Stimulated activated CD8-positive, alpha-beta memory T cell treated with anti-CD3 and anti-CD28 coated beads, Interleukin-2, amount 100 ng/mL, for 48 hours (primary cell): ENCODE measurements at places on chromosomes 2 and 18.

- DNase-seq: no peak
Measured at GRCh38 chr2:128520340-128520739, 201.7 kb upstream of the HS6ST1 start.

DNA sequence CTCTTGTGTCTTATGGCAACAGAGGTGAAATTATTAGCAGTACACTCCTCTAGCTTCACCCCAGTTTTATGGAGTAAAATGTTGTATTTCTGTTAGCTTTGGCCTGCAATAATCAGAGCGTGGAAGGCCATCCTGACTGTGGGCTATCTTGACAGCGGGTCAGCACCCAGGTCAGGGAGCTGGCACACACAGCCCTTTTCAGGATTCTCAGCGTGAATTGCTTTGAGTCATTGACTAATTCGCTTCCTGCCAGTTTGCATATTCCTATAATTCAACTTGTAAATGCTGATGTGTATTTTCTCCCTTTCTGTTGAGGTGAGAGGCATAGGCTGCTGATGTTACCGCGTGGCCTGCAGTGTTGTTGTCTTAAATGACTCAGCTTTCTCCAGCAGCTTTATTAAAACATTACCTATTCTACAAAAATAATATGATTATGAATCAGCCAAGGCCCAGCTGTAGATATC, 109.6 kb upstream of the EML6 start:
- DNase-seq: no peak

DNA sequence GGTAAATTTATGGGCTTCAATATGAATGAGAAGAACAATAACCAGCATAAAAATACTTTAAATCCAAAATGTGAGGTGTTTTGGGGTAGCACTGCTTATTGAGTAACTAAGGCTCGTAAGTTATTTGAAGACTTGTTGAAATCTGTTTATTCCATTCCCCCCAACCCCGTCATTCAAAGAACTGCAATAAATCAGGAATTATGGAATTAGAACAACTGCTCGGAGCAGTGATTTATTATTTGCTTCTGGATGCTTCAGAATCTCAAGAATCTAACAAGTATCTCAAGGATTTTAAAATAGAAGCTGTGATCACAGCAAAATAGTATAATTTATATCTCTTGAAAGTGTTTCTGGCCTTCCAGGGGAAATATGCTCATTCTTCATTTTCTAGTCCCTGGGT, 86.8 kb downstream of the EML6 start:
- no peak for DNase-seq

- no peak for DNase-seq
Measured at GRCh38 chr2:219836647-219837177, 209.3 kb downstream of the SLC4A3 start.

GRCh38 chr2:221397187-221397586, 174.9 kb downstream of the EPHA4 start:
- no peak for DNase-seq

- peak; percentile 49 for DNase-seq
Measured at GRCh38 chr2:23351388-23352141, 33.4 kb upstream of the KLHL29 start.

DNA sequence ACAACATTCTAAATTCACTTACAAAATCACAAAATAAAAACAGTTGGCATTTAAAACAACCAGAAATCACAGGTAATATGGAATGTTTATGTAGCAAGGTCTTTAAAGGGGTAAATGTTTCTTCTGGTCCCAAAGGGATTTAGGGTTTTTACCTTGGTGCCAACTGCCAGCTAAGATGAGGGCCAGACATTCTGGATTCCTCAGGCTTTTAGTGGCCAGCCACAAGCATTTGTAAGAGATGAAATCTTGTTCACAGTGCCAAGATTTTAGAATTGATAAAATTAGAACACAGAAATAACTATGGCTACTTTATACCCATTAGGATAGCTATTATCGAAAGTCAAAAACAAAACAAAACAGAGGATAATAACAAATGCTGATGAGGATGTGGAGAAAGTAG, 60.4 kb upstream of the CDKL4 start:
- DNase-seq: no peak

DNA sequence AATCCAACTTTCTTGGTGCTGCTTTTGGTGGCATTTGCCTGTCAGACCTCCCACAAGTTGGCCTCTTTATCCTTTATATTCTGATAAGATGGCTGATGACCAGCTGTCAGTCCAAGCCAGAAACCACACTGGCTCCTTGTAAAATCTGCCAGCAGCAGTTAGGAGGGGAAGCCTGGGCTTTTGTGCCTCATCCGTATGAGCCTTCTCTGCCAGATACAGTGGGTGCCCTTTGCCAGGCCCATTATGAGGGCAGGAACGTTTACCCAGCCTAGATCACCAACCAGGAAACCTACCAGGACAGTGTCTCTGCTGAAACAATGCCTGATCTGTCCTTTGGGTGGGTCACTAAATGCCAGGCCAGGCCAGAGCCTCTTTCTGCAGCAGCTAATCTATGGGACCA, 202.9 kb upstream of the SP5 start:
- no peak for DNase-seq

DNA sequence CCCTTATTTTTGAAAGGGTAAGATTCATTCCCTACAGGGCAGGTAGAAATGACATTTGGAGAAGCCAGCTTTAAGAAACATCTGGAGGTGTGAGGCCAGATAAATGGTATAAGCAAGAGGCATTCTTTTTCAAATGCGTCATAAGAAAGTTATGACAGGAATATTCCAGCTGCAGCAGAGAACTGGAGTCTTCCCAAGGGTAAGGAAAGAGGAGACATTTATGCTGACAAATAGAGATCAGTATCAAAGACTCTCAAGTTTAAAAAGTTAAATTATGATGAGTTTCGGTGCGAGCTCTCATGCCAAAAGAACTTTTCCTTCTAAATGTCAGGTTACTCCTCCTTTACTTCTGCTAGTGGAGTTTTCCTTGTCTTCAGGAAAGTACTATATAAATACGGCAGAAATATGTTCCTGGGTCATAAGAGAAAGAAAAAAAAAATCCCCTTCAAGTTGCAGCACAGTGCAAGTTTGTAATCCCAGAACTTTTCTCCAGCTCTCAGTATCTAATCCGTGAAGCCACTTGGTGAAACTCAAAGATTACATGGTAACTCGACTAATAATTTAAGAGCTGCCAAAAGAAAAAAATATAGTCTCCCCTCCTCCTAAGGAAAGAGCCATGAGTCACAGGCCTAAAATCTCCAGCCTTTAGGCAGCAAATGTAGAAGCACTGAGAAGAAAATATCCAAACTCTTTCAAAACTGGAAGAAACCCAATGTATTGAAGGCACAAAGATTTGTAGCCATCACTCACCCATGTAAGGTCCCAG, 428.1 kb downstream of the MEIS1 start:
- no peak for DNase-seq
